Heart right ventricle (tissue), 16 donors: ENCODE measurements at places on chromosomes 4 and X. TPM values are rescaled to one million over a fixed set of nuclear protein-coding genes. Genes with fewer than 3 reads are reported as not detected.

- DNase-seq: no peak
Observed at GRCh38 chr4:91256043-91256442, 1047.7 kb upstream of the GRID2 start.

- no peak for DNase-seq
Observed at GRCh38 chr4:160233141-160233540, 1130.3 kb downstream of the RAPGEF2 start.

DNA sequence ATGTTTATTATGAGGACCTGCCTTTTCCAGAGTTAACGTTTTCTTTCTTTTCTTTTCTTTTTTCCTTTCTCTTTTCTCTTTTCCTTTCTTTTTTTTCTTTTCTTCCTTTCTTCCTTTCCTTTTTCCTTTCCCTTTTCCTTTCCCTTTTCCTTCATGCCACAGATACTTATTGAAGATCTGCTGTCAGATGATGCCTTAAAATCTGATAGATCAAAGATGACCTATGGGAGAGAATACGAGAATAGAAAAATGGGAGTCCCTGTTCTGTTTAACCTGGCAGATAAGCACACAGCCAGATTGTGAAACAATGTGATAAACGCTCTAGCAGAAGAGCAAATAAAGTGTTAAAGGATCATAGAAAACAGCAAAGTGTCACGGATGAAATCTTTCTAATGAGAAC, 38.9 kb downstream of the AFF1 start:
- no peak for DNase-seq

- DNase-seq: no peak
Observed at GRCh38 chrX:5397409-5397808, 831.3 kb downstream of the NLGN4X start.

DNA sequence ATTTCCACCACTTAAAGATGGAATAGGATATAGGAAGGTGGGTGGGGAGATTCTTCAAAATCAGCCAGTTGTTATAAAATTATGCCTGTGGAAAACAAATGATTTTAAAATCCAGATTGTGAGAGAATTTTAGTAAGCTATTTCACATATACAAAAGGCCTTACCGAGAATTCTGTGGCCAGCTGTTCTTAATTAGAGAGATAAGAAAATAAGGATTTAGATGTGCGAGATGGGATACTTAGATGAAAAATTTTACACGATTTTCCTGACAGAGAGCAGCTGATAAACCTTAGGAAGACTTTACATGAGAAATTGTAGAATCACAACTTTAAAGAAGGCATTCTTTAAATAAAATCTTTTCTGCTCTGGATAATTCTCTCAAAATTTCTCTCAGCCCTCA, 94.5 kb upstream of the IQCM start:
- DNase-seq: no peak

- DNase-seq: no peak
Observed at GRCh38 chrX:55778322-55778721, 60.8 kb downstream of the RRAGB start.

DNA sequence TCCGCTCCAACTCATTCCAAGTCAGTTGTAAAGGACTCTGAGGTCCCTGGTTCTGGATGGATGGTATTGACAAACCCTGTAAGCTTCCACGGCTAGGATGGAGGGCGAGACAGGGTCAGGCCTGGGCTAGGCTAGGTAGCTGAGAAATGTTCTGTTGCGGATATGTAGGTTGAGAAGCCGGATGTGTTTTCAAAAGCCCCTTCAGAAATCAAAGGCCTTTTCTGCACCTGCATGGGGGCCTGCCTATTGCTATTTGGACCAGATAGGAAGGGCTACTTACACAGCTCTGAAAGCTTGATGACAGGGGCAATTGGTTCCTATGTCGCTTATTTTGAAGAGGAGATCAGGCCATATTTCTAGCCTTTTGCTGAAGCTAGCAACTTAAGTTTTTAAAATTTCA, 1.9 kb upstream of the DRP2 start:
- DNase-seq: no peak

DNA sequence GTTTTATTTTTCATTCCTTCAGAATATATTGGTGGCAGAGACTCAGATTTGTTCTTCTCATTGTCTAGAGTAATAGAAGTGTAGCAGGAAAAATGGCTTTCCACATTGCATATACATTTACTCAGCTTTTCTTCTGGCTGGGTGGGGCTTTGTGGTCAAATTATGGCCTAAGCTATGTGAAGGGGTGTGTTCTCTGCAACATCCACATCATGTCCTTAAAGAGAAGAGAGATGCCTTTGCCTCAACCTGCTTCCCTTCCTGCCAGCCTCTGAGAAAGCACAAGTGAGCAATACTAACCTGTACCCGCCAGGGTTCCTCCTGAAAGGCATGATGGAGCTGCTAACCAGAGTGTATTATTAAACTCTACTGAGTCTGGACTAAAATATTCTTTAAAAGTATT, 695.6 kb upstream of the FAM241A start:
- DNase-seq: no peak

GRCh38 chr4:122458625-122459024, 2.1 kb upstream of the IL2 start:
- no peak for DNase-seq

DNA sequence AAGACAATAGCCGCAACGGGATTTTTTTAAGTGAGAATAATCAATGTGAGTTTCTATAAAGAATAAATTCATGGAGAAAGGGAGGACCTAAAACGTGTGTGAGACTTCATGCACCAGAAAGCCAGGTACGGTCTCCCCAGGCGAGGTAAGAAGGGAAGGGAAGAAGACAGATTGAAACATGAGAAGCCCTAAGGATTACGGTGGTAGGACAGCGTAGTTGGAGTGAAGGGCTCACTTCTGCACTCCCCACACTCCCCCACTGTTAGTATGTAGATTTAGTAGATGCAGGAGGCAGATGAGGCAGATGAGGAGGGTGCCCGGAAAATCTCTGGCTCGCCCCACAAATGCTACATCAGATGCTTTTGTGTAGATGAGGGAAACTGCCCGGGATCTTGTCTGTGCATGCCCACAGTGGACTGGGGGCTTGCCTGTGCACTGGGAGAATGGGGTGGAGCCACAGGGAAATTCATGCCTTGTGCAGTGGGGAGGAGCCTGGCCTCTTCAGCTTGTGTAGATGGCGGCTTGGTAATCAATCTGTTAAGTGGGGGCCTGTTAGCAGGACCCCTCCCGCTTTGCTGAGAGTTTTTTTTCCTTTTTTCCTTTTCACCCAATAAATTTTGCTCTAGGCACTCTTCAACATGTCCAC, 1544.5 kb upstream of the TENM3 start:
- DNase-seq: no peak

DNA sequence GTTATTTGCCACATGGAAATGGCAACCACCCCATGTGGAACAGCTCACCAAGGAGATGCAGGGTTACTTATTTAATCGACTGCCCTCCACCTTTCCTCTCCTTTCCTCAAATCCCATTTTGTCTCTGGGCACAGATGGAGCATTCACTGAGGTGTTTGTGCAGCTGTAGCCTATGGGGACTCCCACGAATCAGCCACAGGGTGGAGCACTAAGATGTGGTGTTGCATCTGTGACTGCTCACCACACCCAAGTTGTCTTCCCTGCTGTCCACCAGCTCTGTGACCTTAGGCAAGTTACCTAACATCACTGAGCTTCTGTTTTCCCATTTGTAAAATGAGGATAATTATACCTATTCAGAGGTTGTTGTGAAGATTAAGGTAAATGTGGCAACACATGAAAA, 252.4 kb upstream of the CPEB2 start:
- DNase-seq: peak; percentile 21

DNA sequence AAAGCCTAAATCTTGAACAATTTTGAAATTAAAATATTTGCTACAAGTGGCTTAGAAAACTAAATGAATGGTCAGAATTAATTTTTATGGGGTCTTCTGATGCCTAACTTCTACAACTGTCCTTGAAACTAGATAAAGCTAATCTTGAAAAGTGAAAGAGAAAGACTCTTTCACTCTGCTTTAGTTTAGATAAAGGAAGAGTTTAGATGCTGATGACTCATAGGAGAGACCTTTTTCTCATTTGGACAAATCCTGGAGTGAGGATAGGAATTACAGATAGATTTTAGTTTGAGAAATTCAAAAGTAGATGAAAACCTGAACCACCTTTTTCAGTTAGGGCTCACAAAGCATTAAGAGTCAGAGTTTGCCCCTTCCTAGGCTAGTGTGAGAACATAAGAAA, 342.3 kb upstream of the GRID2 start:
- DNase-seq: no peak

DNA sequence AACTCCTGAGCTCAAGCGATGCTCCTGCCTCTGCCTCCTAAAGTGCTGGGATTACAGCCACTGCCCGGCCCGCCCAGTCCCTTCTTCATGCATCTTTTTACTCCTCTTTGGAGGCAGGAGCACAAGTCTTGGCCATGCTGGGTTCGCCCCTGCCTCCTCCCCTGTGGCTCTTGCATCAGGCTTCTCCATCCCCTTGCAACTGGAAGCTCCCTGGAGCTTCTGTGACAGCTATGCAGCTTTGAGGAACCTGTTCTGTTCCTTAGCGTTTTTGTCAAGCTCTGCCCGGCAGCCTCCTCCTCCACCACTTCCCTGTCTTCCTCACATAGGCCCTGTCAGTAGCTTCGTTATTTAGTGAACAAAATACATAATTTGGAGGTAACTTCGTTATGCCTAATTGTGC, 73.9 kb downstream of the PSAPL1 start:
- DNase-seq: no peak

GRCh38 chr4:186765673-186766546, 42.3 kb upstream of the FAT1 start:
- DNase-seq: no peak

- DNase-seq: no peak
Observed at GRCh38 chrX:135484641-135485289, 35.7 kb upstream of the INTS6L start.

GRCh38 chrX:133085785-133086184, 11.1 kb downstream of the USP26 start:
- DNase-seq: no peak

- no peak for DNase-seq
Observed at GRCh38 chr4:24417206-24417605, 167.1 kb downstream of the DHX15 start.

DNA sequence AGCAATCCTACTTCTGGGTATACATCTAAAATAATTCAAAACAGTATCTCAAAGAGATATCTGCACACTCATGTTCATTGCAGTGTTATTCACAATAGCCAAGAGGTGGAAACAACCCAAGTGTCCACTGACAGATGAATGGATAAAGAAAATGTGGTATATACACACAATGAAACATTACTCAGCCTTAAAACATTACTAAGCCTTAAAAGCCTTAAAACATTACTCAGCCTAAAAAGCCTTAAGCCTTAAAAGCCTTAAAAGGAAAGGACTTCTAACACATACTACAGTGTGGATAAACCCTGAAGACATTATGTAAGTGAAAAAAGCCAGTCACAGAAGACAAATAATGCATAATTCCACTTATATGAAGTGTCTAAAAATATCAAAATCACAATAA, 40.3 kb upstream of the TFDP3 start:
- DNase-seq: no peak

GRCh38 chrX:16310326-16310725, 143.0 kb downstream of the MAGEB17 start:
- no peak for DNase-seq

DNA sequence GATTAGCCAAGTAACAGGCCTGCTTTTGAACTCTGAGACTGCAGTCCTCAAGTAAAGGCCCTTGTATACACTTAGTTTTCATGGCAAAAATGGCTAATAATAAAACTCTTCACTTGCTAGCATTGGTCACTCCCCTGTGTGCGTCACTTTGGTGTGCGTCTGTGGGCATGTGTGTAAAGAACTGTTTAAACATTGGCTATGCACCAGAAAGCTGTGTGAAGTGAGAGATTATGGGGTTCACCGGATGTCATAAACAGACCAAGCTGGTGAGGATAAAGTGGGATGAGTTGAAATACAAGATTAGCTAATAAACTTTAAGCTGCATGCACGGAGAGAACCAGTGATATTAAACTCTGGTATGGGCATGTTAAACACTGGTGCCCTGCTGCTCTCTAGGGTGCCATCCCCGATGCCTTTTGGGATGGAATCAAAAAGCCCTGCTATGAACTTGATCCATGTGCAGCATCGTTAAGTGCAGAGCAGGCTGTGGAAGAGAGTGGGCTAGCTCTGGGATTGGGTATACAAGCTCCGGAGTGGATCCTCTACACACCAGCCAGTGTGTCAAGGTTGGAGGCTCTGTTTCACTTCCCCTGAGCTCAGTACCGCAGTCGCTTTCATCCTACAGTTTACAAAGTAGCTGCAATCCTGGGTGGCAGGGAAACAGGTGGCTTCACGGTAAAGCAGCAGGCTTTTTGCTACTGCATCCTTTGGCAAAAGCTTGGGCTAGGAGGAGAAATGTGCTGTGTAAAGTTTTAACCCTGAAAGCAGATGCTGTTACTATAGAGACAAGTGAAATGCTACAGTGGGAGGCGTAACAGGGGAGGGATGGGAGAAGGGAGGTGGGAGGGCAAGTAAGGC, 108.3 kb upstream of the SLC4A4 start:
- no peak for DNase-seq

- DNase-seq: no peak
Observed at GRCh38 chr4:40916880-40917279, 167.1 kb downstream of the NSUN7 start.

GRCh38 chrX:17497193-17497592, 122.2 kb downstream of the NHS start:
- DNase-seq: no peak

- DNase-seq: no peak
Observed at GRCh38 chr4:48633657-48634056, 143.6 kb downstream of the ZAR1 start.

DNA sequence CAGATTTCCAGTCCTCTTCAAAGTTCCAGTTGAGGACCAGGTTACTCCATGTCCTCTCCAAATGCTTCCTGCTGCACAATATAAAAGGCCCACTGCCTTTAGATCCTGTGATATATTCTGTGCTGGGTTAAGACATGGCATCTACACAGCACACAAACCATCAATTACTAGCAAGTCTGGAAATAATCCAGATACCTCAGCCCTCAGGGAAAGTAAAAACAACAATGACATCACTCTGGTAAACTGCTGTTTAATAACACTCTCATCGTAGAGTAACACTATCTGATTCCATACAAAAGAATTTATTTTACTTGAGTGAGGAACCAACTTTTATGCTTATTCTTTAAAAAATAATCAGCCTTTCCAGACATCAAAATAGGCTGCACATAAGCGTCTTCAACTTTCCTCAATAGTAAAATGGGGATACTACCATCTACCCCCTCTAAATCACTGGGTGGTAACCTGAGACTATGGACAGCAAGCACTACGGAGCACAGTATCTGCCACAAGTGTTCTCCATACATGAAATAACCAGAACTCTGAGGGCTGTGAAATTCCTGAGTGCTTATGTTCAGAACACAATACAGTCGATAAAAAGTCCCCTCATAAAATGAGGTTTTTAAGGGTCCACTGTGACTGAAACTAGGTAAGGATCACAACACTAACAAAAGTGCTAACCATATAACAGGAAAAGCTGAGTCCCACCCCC, 53.4 kb downstream of the ABCG2 start:
- DNase-seq: no peak

GRCh38 chr4:186953599-186954260, 230.1 kb upstream of the FAT1 start:
- no peak for DNase-seq

Gene ARHGAP10
- 71.1 TPM for total RNA-seq

Gene MAGEC1
- total RNA-seq: not detected

Gene AKAP4
- total RNA-seq: not detected

Gene DCHS2
- 0.02 TPM for total RNA-seq

Gene NSDHL
- total RNA-seq: 16.7 TPM

Gene SFRP2
- total RNA-seq: not detected

Gene VSIG1
- total RNA-seq: 0.16 TPM

Gene FAM47A
- not detected for total RNA-seq

Gene NLGN4X
- 1.5 TPM for total RNA-seq

Gene DYNLT3
- 18.2 TPM for total RNA-seq

Gene STS
- 5.6 TPM for total RNA-seq
